HT1080 (cell line): ENCODE measurements at places on chromosomes 2 and 18.
A peak's percentile ranks its signal among the peaks of the same experiment; 100 is the strongest.

DNA sequence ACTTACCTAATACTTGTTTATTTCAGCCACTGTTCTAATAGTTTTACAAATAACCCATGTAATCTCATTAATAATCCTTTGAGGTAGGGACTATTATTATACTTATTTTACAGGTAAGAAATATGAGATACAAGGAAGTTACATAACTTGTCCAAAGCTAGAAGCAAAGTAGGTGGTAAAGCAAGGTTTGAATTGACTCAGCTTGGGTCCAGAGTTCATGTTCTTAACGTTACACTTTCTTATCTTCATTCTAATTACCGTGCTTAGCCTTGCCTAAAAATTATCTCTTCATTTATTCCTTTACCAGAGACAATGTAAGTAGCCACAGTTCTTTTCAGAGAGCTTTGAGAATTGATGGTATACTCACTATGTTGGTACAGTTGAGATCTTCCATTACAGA lies 743.6 kb downstream of the KCNJ3 start:
- DNase-seq, result no peak

DNA sequence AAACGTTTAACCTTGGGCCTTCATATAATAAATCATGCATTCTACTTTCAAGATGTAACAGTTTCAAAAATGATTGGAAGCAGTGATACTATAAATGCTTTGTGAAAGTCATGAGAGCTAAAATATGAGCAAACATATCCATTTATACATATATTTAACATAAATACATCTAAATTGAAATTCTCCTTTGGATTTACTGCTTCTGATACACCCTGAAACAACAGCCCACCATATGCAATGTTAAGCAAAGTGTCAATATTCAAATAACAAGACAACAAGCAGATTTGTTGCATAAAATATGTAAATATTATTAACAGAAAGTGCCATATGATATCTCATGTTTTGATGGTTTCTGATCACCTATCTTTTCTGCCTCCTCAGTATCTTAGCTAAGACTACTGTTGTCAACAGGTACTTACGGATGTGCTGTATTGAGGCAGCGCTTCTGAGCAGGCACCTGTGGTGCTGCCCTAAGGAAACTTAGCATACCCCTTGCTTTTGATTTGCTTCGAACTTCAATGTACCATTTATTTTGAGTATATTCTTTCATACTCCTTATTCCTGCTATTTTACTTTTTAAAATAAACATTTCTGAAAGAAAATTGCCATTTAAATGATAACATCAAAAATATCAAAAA lies 6.1 kb downstream of the FIGN start:
- DNase-seq, result no peak

DNA sequence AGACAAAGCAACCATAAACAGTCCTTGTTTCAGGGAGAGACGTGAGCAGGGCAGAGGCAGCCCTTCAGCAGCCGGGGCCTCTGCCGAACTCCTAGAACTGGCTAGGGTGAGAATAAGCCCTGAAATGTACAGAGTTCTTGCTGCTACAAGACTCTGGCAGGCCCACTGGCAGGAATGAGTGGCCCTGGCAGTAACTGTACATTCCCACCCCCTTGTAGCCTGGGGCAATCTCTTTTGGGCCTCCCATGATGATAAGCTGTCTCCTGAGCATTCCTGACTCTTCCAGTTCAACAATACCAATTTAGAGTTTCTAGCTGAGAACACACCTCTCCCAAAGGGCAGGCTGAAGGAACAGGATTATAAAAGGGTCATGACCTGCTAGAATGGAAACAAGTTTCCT lies 54.3 kb downstream of the HAUS1 start:
- no peak for DNase-seq

DNA sequence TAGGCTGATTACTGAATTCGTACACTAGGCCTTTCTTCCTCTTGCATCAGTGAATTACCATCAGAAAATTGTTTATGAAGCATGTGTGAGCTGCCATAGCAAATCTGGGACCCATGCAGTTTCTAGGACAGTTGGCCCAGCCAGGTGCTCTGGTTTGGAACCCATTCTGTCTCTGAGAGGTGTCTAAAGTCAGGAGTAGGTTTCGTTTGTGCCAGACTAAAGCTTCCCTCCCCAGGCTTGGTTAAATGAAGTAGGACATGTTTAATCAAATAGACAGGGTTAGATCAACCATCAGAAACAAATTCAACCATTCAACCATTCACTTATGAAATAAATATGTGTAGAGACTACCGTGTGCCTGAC lies 176.9 kb downstream of the ALPK2 start:
- DNase-seq, result no peak

GRCh38 chr18:44786257-44786656 lies 105.6 kb downstream of the SETBP1 start:
- DNase-seq, result no peak

DNA sequence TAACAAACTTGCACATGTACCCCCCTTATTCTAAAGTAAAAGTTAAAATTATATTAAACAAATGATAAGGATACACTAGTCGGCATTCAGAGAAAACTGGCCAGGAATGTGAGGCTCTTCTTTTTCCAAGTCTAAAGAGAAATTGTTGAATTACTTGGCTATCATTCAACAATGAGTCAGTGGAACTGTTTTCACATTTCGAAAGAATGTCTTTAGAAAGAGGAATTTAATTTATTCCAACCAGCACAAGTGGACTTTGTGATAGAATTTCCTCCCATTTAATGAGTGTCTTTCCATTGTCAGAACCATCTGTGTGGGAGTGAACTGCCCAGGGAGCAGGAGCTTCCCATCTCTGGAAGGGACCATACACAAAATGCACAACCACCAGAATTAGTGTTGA lies 792.2 kb downstream of the EPHA4 start:
- DNase-seq, result peak; percentile 46

DNA sequence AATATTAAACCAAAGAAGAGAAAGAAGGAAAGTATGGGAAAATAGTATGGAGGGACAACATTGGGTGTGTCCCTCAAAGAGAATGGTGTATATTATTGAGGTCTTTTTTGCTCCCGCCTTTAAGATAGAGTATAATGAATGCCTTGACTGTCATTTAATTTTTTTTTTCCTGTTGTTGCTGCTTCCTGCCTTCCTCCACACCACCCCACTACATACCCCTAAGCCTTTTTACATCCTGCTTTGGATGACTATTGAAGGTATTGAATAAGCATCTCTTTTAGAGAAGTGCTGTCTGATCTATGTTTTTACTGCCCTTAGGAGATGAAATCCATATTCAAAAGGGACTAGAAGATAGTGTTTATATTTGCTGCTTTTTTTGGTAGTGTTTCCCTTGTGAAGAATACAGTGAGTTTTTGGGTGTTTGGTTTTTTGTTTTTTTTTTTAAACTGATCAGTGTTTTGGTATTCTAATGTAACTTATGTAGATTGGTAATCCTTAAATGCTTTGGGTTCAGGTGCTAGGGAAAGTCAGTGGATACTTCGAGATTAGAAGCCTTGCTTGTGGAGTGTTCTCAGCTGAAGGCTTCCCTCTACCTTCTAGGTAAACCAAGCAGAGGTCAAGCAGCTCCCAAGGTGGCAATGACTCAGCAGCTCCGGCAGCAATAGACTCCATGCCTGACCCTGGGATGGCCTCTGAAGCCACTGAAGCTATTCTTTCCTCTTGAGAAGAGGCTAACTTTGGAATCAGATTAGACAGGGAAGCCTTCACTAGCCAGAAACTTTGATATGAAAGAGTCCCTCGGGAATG lies 5.0 kb downstream of the FZD7 start:
- peak; percentile 45 for DNase-seq

DNA sequence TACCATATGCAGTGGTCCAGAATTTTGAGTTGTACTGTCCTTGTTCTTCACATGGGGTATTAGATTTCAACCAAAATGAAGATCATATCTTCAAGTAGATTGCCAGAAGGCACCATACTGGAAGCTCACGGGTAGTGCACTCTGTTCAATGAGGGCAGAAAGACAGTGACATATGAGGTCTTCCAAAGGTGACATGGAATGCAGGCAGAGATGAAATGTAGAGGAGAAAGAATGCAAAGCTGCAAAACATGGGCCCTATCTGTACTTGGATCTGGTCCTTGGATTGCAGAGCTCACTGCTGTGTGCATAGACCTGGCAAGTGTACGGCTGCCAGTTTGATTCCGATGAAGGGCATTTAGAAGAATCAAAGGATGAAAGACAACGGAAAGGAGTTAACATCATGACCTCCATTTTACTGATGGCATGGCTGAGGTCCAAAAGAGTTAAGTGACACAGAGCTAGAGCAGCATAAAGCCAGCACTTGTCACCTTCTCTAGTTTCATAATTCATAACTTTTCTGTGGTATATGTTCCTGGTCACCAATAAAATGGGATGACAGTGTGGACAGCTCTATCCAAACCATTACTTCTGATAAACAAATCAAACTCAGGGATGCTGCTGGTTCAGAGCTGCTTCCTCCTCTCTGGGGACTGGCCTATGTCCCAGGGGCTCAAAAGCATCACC lies 64.7 kb downstream of the BCL2 start:
- DNase-seq, result no peak

GRCh38 chr2:85886590-85886989 lies 2.2 kb downstream of the ST3GAL5 start:
- peak; percentile 85 for DNase-seq

DNA sequence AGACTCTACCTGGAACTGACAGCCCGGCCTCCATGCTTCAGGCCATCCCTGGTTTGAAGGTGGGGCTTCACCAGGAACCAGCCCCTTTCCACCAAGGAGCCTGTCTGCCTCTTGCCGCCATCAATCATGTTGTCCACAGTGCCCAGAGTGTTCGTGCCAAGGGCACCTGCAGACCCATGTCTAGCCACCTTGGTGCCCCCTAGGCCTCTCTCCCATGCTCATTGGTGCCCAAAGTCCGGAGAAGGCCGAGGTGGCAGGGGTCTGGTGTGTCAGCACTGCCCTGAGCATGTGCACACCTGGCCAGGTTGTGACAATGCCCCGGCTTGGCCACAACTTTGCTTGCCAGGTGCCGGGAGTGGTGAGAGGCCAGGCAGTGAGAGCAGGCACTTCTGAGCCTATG lies 114.8 kb downstream of the COPS8 start:
- no peak for DNase-seq

DNA sequence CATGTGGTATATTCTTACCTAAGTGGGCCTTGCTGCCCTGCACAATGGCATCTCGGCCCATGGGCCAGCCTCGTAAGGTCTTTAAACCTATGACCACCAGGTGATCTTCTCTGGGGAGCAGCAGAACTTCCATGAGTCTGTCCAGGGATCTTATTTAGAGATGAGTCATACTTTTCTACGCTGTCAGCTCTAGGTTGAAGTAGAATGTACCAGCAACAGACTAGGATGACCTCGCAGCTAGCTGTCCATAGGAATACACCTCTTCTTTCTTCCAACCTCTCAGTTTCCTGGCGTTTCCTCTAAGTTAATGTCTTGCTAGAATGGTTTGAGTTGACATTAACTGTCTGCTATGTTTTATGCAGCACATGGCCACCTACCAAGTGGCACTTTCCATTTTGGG lies 15.6 kb upstream of the CXCR4 start:
- DNase-seq, result no peak
